ENCODE measurements at places on chromosomes 12 and 14.

- no peak for DNase-seq
These were observed 31.4 kb downstream of the VWF start for GRCh38 chr12:6092784-6093722.

GRCh38 chr12:90515199-90516175 is 439.5 kb downstream of the CCER1 start:
- DNase-seq = no peak

DNA sequence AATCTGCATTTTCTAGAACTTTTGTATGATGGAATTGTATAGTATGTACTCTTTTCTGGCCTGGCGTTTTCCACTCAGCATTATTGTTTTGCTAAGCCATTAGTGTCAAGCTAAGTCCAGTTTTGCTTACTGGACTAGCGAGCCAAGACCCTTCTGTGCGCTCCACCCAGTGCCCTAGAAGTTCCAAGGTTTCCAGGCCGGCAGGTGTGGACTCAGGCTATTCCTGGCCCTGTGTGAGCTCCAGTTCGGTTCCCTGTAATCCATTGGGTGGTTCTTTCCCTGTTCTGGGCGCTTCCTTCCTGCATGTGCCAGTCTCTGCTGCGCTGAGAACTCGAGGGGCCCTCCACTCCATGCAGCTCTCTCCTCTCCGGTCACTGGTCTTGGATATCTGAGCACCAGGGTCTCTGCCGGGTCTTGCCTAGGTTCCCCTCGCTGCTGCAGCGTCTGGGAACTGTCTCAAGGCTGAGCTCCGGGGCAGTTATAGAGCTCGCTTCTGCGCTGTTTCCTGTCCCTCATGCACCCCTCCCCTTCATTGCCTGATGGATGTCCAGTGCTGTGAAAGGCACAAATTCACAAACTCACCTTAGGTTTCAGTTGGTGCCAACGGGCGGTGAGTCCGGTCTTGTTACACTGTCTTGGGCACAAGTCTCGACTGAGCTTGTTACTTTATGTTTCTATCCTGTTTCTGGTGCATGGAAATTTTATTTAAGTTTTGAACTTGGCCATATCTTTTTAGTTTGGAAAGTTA is 100.8 kb downstream of the ADGRD1 start:
- no peak for DNase-seq

DNA sequence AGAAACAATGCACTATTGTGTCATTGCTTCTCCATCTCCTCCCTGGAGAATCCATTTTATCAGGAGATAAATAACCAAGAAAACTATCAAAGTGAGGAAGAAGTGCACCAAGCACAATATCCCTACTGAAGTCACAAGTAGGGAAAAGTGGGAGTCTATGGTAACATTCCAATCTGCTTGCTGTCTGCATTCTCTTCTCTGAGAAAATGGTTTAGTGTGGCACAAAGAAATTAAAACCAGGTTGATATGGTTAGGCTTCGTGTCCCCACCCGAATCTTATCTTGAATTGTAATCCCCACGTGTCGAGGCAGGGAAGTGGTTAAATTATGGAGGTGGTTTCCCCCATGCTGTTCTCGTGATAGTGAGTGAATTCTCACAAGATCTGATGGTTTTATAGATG is 209.7 kb downstream of the PRKD1 start:
- no peak for DNase-seq

- no peak for DNase-seq
These were observed 210.8 kb downstream of the SLC41A2 start for GRCh38 chr12:104747330-104747729.

- DNase-seq = no peak
These were observed 33.4 kb upstream of the HSPB8 start for GRCh38 chr12:119145367-119145766.

DNA sequence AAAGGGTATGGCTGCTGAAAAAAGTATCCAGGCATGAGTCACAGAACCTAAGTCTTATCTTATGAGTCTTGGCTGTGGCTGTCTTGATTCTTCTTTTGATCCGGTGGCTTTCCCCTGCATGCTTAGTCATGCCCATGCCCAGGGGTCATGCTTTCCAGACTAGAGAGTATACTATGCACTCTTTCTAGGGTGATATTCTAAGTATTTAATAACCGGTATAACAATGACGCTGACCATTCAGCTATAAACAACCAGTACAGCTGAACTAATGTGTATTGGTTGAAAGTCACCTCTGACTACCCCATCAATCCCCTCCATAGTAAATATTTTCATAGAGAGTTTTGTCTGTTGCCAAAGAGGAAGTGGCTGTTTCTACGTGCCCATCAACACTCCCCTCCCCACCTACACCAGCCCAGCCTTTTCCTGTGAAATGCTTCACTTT is 34.7 kb upstream of the NRXN3 start:
- no peak for DNase-seq

GRCh38 chr14:51789114-51789513 is 71.3 kb upstream of the GNG2 start:
- no peak for DNase-seq

DNA sequence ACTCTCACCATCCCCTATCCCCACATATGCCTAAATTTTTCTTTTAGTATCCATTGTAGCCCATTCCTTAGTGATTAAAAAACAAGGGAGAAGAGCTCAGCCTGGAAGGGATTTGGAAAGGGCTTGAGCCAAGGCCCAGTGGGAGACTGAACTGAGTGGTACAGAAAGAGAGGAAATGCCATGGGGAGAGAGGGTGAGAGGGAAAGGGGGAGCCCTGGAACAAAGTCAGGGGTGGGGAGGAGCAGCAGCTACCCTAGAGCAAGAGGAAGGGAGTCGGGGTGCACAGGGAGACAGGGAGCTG is 2.6 kb upstream of the ATN1 start:
- no peak for DNase-seq

GRCh38 chr12:132148368-132149045 is 4.2 kb downstream of the NOC4L start:
- no peak for DNase-seq

DNA sequence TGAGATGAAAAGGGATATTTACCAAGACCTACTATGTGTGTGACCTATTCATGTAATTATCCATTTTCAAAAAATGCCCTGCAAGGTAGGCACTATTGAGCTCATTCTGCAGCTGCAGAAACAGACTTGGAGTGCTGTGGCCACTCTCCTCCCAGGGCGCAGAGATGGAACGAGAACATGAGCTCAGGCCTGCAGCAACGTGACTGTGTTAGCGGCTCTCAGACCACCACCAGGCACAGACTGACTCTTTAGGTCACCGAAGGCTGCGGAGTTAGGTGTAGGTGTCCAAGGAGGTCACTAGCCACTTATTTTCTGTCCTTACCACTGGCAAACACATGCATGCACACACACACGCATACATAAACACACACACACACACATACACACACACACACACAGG is 271.4 kb upstream of the DIO3 start:
- DNase-seq = no peak

DNA sequence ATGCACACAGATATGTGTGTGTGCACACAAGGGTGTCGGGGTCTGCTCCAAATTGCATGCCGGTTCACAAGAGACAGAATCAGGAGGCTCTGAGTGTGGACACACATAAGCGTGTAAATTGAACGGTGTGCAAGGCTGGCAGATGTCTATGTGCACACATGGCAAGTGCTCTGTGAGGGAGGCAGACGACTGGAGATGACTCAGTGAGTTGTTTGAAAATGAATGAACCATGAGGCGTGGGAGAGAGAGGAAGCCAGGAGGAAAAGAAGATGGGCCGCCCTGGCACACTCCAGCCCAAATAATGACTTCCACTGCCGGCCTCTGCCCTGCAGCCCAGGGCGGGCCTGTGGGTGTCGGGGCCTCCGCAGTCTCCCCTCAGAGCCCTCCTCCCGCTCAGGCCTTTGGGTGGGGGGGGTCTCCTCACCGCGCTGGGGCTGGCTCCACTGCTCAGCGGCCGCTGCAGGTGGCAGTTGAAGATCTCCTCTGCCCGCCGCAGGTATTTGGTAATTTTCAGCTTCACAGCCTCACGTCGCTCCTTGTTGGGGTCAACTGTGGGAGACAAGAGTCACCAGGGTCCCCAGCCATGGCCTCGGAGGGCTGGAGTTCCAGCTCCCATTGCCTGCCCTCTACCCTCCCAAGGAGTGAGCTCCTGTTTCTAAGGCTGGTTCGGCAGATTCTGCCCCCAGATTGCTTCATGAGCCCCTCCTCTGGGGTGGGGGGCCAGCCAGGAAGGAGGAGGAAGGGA is 3.5 kb downstream of the RPS6KL1 start:
- DNase-seq = no peak

GRCh38 chr14:23158779-23159178 is 24.7 kb downstream of the SLC7A8 start:
- no peak for DNase-seq

DNA sequence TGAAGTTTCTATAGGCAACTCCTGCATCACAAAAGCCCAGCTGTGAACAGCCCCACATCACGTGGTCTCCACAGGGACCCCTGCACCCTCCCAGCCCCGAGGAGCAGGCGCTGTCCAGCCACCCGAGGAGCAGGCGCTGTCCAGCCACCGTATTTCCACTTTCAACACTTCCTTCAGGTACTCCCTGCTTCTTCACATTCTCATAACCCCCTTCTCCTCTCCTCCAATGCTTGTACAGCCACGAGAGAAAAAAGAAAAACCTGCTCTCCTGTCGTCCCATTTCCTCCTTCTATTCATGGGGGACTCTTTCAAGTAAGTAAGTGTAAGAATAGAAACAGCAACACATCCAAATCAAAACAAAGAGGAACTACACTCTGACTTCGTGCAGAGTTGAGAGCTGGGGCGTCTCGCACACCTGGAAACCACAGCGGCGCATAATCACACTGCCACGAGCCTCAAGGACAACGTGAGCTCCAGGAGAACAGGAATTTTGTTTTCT is 11.9 kb downstream of the CDC42BPB start:
- DNase-seq = peak; percentile 64

DNA sequence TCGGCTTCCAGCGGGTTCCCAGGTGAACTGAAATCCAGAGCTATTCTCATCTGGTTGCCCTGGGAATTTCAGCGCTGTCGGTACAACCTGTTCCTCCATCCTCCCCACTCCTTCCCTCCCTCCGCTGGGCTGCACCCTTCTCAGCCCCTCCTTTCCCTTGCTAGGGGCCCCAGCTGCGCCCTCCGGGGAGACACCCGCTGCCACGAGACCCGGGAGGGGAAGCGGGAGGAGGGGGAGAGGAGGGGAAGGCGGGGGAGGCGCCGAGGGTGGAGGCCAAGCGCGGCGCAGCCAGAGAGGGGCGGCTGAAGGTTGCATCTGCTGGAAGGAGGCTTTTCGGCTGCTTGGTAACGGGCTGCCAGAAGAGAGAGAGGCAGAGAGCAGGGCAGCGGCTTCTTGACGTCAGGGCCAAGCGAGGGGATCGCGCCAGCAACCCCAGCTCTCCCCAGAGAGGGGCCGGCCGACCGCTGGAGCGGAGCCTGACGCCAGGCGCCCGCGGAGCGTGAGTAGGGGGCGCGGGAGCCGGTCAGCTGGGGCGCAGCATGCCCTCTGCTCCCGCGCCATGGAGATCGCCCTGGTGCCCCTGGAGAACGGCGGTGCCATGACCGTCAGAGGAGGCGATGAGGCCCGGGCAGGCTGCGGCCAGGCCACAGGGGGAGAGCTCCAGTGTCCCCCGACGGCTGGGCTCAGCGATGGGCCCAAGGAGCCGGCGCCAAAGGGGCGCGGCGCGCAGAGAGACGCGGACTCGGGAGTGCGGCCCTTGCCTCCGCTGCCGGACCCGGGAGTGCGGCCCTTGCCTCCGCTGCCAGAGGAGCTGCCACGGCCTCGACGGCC is at the start of gene KCNA5:
KCNA5 (plus strand) TSS at position 291 of the 831 bp plus-strand sequence; CDS start at position 560, 269 bp downstream.
- DNase-seq = no peak

GRCh38 chr12:23169696-23170013 is 544.7 kb downstream of the ETNK1 start:
- DNase-seq = no peak

GRCh38 chr12:53014709-53015108 is 8.5 kb downstream of the EIF4B start:
- DNase-seq = no peak

- no peak for DNase-seq
These were observed 99.8 kb upstream of the NRXN3 start for GRCh38 chr14:78070344-78070743.

All from RPMI8226 (cell line).